Common myeloid progenitor, CD34-positive (primary cell): ENCODE measurements at places on chromosomes 7 and 10.

- DNase-seq: no peak
These were observed 211.8 kb upstream of the FOXK1 start for GRCh38 chr7:4470246-4470645.

GRCh38 chr10:123154711-123155505 lies 706 bp downstream of the BUB3 start:
- no peak for DNase-seq

DNA sequence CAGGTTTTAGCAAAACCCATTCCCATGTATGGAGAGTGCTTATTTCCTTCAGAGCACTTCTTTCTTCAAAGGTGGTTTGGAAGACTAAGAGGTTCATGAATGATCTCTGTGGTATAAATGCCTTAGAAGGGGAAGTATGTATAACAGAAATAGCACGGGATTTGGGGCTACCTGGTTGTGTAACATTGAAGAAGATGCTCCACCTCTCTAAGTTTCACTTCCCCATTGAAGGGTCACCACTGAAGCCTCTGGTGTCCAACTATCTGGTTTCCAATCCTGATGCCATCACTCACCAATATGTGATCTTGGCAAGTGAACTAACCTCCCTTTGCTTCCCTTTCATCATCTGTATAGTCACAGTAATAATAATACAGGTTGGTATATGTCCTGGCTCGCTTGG lies 37.2 kb downstream of the CYCS start:
- DNase-seq: no peak

- no peak for DNase-seq
These were observed 27.4 kb upstream of the DGKI start for GRCh38 chr7:137873979-137874777.

DNA sequence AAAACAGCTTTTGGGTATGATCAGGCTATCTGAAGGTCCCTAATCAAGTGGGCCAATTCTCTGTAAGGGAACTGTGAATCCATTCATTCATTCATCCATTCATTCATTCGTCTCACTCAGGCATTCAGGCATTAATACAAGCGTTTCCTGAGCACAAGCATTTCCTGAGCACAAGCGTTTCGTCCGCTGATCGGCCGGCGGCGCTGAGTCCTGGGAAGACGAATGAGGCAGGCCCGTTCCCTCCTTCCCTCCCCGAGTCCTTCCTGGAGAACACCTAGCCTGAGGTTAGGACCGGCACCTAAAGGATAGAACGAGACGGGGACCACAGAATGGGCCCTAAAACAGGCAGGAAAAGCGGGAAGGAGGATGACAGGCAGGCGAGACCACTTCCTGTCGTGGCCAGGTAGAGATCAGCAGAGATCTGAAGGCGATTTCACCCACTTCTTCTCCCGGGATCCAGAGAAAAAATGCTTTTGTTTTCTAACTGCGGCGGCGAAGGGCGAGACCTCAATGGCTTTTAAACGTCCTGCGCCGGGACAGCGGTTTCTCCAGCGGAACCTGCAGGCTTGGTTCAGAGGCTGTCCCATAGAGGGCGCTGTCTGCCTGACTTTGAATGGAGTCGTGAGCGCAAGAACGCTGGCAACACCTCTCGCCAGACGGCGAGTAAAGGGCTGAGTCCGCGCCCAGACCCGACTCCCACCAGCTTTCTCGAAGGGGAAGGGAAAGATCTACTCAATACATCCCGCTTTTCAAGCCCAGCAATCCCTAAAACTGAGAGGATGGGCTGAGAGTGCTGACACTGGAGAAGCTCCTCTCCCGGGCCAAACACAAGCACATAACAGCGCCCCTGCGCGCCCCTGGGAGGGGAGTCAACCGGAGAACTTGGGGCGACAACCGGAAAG lies 2.9 kb upstream of the HMX3 start:
- DNase-seq: peak; percentile 86

- no peak for DNase-seq
These were observed 189.2 kb upstream of the GLI3 start for GRCh38 chr7:42426163-42426562.

GRCh38 chr7:158357106-158357897 lies 230.3 kb downstream of the PTPRN2 start:
- no peak for DNase-seq

DNA sequence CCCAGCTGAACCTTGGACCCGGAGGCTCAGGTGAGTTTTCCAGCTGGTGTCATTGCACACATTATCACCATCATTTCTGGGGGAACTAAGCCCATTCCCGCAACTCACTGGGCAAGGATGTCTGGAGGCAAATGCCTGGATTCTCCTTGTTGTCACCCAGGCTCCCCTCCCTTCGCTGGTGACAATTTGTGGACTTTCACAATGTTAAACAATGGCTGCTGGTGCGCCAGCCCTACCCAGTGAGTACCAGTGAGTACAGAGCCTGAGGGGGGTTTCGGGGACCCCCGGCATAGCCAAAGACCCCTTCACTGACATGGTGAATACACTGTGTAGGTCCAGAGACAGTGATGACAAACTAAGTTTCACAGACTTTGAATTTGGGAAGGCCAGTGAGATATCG lies 189.2 kb downstream of the ADARB2 start:
- no peak for DNase-seq

GRCh38 chr10:132859084-132859855 lies 73.3 kb upstream of the NKX6-2 start:
- DNase-seq: no peak

DNA sequence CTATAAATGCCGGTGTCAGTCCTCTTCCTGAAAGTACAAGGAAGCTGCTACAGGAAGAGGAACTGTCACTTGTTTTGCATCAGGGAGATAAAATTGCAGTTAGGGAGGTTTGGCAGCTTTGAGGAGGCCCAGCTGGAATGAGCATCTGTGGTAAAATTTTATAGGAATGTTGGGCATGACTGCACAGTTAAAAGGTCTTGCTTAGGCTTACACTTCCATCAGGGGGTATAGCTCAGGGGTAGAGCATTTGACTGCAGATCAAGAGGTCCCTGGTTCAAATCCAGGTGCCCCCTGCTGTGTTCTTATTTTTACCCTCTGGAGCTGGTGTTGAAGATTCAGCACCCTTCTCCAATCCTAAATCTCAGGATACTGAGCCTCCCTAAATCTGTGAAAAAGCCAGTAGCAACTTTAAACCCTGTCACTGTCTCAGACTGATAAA lies 65.9 kb downstream of the ZNF467 start:
- no peak for DNase-seq

DNA sequence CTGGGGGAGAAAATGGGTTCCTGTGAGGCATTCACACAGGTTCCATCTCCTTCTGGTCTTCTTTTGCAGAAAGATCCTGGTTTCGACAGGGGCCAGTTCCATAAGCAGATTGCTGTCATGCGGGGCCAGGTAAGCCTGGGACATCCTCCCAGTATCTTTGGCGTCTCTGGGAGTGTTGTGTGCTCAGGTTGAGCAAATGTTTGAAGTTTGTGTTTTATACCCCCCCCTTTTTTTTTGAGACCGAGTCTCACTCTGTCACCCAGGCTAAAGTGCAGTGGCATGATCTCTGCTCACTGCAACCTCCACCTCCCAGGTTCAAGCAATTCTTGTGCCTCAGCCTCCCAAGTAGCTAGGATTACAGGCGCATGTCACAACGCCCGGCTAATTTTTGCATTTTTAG lies 20.0 kb downstream of the AVPI1 start:
- DNase-seq: no peak

GRCh38 chr10:48522011-48522765 lies 82.7 kb downstream of the ARHGAP22 start:
- no peak for DNase-seq

GRCh38 chr10:119500123-119500795 lies 42.3 kb downstream of the RGS10 start:
- no peak for DNase-seq

- DNase-seq: no peak
These were observed 206.4 kb upstream of the FERD3L start for GRCh38 chr7:19351341-19352304.

GRCh38 chr7:96424411-96424810 lies 102.5 kb upstream of the SLC25A13 start:
- no peak for DNase-seq

DNA sequence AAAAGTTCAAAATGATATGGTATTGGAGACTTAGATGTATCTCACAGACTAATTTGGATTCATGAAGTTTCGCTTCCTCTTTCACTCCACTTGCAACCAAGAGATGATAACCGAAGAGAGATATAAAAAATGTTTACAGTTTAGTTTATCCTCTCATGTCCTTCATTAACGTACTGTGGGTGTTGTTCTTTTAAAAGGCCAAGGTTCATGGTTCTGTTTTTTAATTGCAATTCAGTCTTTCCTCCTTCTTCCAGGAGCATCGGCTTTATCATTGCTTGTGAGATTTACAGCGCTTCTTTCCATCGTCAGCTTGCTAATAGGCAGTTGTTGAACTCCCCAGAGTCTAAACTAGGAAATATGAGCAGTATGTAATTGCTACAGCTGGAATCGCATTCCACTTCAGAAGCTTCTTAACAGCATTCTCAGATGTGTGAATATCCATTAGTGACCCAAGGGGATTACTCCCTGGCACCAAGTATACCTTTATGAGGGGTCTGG lies 75.9 kb upstream of the HGF start:
- no peak for DNase-seq

GRCh38 chr10:59872892-59873463 lies 33.4 kb downstream of the CCDC6 start:
- DNase-seq: peak; percentile 57

- no peak for DNase-seq
These were observed 184.6 kb downstream of the ST7 start for GRCh38 chr7:117137868-117138267.

DNA sequence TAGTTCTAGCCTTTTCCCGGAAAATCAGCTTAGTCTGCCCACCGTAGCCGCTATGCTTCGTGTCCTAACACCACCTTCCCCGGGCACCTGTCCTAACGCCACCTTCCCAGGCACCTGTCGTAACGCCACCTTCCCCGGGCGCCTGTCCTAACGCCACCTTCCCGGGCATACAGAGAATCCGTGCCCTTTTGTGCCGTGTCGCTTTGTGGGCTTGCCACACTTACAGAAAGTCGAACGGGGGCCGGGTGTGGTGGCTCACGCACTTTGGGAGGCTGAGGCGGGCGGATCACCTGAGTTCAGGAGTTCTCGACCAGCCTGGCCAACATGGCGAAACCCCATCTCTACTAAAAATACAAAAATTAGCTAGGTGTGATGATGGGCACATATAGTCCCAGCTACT lies 73.6 kb upstream of the DNAJB6 start:
- no peak for DNase-seq

GRCh38 chr10:70474780-70475179 lies 3.8 kb upstream of the PALD1 start:
- no peak for DNase-seq

DNA sequence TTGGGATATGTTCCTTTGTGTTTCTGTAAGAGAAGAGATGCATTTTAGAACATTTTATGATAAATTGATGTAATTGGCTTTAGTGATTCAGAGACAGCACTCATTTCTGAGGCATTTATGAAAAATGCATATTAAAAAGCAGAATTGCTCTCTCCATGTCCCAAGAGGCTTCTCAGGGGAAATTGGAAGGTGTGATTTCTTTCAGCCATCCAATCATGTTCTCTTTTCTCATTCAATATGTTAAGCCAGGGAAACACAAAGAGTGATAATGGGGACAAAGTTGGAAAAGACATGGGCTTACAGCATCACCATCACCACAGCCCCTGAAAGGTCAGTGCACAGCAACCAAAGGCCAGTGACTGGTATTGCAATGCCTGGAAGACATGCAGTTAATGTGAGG lies 129.9 kb upstream of the COL1A2 start:
- no peak for DNase-seq

DNA sequence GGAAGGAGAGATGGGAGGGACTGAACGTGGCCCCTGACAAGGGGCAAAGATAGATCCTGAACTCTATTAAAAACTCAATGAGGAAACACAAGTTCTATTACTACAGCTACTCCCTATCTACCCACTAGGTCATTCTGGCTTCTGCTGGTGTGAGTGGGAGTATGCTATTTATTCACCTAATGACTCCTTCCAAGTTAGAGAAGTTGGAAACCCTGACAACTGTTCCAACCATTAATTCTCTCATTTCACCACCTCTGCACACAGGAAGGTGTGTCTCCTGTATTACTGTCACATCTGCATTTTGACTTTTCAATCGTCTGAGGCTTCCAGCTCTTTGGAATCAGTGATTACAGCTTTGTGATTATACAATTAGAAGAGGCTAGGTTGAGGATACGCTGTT lies 169.4 kb upstream of the ADO start:
- DNase-seq: no peak

GRCh38 chr10:34854147-34854601 lies 39.1 kb upstream of the PARD3 start:
- DNase-seq: no peak

DNA sequence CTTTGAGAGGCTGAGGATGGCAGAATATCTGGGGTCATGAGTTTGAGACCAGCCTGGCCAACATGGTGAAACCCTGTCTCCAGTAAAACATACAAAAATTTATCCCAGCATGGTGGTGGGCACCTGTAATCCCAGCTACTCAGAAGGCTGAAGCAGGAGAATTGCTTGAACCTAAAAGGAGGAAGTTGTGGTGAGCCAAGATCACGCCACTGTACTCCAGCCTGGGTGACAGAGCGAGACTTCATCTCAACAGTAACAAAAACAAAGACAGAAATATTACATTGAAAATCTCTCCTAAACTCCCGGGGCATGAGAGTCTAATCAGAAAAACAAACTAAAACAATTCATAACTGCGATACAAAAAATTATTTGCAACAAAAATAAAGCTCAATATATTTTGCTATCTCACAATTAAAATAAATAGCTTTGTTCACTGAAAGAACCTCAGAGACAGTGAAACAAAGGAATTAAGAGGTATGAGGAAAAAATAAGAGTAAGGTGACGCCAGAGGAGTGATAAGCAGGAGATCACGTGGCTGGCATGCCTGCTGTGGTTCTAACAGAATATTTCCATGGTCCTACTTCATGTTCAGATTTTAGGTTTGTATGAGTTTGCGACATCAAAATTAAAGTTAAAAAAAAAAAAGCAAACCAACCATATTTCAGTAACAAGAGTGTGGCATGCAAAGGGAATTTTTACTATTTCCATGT lies 527.7 kb upstream of the POM121L12 start:
- peak; percentile 81 for DNase-seq

DNA sequence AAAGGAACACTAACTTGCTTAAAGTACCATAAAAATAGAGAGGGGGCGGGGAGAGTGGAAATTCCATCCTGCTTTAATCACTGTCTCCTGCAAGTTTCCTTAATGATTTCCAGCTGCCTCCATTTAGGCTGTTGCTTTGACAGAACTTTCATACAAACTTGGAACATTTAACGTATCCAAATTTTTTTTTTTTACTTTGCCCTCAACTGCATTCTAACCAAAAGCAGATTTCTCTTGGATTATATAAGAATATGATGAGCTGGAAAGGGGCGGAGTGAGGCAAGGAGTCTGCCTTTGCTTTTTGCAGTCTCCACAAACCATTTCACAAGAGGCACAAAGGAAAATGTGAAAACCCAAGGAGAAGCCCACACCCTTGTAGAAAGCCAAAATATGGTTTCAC lies 46.6 kb upstream of the COL1A2 start:
- no peak for DNase-seq

- no peak for DNase-seq
These were observed 636.5 kb downstream of the GALNT17 start for GRCh38 chr7:71768450-71768849.

DNA sequence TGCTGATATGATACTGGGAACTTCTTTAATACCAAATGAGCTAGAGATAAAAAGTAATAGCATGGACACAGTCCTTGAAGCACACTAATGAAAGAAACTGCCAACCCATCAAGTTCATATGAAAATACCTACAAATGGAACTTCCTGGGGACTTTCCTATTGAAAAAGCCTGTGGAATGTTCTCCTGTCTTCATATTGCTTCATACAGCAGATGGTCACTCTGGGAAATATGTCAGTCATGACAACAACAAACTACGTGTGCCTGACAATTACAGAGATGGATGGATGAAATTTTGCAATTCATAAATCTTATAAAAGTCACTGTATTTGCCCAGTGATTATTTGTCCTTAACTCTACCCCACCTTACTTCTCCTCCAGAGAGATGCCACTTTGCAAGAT lies 106.6 kb upstream of the COL1A2 start:
- DNase-seq: no peak
